Memory B cell (primary cell): ENCODE measurements at places on chromosomes 5 and 9.
A peak's percentile ranks its signal among the peaks of the same experiment; 100 is the strongest.

DNA sequence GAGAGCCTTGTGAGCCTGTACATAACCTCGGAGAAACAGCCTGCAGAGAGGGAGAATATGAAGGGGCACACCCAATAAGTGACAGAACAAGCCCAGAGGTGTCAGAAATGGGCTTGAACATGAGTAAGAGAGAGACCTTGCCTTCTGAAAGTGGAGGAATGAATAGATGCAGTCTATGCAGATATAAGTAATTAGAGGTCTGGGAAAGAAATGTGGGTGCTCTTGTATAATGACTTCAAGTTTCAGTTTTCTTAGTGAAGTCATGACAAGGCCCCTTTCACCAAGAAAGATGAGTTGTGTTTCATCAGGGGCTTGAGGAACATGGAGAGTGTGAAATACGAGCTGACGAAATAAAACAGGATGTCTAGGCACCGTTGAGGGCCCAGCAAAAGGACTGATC lies 15.1 kb downstream of the GRAMD2B start:
- DNase-seq, result no peak

GRCh38 chr5:113909782-113910181 lies 396.3 kb downstream of the YTHDC2 start:
- no peak for DNase-seq

DNA sequence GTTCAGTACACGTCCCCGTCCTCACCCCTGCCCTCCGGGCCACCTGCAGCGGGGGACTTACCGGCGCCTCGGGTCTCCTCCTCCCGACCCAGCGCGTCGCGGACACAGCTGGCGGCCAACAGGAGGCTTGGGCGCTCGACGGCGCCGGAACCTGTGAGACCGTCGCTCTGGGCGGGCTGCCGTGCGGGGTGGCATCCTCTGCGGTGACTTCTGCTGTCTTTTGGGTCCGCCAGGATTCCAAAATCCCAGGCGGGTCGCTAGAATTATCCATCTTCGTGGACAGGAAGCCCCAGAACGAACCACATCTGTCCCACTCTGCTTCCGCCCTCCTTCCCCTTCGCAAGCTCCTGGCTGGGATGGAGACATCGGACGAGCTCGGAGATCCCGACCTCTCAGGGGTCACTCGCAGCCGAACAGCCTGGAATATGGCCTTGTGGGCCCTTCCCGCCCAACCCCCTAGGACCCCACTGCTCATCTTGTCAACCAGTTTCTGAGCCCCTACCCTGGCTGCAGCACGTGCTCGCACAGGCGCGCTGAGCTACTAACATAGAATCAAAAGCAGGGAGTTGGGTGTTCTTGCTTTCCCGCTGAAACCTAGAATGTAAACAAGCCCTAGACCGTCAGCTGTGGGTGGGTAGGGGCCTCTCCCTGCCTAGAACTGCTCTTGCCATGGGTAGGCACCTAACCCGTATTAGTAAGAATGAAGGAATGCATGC lies 947 bp upstream of the MARCHF3 start:
- DNase-seq, result no peak

DNA sequence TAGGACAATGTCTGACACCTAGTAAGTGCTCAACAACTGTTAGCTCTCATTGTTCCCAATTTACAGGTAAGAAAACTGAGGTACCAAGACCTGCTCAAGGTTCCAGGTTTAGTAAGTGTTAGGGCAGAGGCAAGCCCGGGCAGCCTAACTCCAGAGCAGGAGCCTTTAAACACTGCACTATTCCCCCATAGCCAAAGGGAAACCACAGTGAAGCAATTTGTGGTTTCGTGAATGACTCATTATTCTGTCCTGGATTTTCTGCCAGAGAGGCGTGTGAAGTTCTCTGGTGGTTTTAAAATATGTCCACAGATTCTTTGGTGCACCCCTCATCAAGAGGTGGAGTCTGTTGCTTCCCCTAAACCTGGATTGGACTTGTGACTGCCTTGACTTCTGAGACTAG lies 1.0 kb upstream of the MCC start:
- no peak for DNase-seq

GRCh38 chr9:33147416-33148169 lies 19.5 kb downstream of the B4GALT1 start:
- no peak for DNase-seq

- DNase-seq, result no peak
Observed at GRCh38 chr5:10447041-10447440, 5.4 kb downstream of the ROPN1L start.

DNA sequence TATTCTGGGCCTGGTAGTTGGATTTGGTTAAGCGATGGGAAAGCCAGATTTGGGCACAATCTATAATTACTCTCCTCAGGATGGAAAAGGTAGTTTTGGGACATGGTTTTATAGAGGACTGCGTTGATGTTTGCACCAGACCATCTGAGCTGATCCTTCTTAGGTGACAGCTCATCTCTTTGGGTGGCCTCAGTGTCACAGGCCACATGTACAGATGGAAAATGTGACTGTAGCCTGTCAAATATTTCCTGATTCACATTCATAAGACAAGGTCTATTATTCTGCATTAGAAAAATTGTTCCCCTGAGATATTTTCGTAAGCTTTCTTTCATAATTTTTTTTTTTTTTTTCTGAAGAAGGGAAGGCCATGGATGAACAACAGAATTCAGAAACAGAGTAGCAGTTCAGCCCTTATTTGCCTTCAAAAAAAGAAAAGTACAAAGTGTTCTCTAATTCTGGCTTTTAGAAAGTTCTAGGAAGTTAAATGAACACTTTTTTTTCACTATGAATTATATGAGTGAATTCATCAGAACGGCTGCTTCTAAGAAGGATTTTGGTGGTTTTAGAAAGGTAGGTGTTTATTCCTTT lies 81.0 kb downstream of the NNT start:
- no peak for DNase-seq

DNA sequence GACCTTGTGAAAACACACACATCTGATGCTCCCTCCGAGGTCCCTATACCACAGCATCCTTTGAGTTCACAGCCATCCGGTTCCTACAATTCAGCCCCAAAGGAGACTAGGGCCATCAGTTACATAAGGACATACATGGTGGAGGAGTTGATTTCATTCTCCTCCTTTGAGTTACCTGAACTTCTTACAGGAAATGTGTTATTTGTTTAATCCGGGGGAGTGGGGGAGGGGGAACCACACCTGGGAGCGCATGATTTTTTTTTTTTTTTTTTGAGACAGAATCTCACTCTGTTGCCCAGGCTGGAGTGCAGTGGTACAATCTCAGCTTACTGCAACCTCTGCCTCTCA lies 30.7 kb downstream of the SEMA4D start:
- DNase-seq, result no peak

- no peak for DNase-seq
Observed at GRCh38 chr9:20760246-20760891, 76.3 kb downstream of the FOCAD start.

DNA sequence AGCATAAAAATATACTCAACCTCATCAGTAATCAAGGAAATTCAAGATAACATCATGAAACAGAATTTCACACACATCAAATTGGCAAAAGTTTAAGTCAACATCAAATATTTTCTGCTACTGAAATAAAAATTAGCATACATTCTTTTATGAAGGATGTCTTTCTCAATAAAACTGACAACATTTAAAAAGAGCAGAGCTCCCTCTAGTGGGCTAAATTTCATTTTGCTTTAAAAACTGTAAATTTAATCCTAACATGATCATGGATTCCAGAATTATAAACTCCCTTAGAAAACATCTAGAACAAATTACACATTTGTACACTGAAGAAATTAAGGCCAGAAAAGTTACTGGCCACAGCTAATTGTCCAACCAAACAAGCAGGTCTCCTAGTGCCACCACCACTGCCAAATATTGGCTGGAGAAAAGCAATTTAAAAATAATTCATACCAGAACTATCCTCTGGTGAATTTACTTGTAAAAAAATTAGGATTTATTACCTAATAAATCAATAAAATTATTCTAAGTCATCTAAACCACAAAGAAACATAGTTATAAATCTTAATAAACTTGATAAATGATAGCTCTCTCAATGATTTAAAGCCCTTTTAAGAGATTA lies 31.2 kb downstream of the DEPDC1B start:
- DNase-seq, result peak; percentile 25

DNA sequence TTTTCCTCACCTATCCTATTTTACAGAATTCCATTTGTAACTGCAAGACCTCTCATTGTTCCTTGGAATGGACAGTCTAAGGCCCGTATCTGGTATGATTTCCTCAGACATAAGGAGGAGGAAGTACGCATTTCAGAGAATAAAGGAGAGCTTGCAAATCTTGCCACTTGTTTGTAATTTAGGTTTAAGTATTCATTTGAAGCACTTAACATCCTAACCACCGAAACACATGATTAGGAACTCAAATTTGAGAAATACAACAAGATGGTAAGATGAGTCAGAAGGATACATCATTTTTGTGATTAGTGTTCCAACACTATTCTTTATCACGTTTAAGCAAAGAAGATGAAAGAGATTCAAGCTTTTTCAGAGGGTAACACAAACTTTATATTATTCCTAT lies 3.9 kb upstream of the ZCCHC9 start:
- no peak for DNase-seq

DNA sequence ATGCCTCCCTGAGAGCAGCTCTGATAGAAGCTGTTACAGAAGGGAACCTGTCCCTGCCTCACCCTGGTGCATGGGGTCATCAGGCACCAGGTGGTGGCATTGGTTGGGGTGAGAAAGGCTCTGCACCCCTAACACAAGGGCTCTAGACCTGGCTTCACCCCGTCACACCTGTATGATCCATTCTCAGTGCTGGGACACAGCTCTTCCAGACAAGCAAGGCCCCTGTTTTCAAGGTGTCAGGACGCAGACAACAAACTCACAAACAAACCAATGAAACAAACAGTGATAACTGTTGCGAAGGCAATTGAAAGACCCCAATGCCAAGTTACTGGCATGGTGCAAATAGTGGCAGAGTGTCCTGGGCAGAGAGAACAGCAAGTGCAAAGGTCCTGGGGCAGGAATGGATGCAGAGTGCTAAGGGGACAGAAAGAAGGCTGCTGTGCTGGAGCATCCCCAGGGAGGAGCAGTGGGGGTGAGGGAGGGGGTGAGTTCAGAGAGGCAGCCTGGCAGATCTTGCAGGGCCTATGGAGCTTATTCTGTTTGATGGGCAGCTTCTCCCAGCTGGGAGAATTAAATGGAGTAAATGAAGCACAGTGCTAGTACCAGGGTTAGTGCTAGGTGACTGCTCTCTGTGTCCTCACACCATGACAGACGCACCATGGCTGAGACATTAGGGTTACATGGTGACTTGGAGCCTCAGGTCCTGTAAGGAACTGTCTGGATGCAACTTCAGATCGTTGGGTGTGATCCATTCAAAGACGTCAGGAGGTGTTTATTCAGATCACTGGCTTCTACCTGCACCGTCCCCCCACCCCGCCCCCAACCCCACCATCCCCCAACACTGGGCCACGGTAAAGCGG lies 67.9 kb upstream of the UNC5A start:
- no peak for DNase-seq

GRCh38 chr5:38079620-38080402 lies 178.5 kb upstream of the EGFLAM start:
- DNase-seq, result no peak

DNA sequence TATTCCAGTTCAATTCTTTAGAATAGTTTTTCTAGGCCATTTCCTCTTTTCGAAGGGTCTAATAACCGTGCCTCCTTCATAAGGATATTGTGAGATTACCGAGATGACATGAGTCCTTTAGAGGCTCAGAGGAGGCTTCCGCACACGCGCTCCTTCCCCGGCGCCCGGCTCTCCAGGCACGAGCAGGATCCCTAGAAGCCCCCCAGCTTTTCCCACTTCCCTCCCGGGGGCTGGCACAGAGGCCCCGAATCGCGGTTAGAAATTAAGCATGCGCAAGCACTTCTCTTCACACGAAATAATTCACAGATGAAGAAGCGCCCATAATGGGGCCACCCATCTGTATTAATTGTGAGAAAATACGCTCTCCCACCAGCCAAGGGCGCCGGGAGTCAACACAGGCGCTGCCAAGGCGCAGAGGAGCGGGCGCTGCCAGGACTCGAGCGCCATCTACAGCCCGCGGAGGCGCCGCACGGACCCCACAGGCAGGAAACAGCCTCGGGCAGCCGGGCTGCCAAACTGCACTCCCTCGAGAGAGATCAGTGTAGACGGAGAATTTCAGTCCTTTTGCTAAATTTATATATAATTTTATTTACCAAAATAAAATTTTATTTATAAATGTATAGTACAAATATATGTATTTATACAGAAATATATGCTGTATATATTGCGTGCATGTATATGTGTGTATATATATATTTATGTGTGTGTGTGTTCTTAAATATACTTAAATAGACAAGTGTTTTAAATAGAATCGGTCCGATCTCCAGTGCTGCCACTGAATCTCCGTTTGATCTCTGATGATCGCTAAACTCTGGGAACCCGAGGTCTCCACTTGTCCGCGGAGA lies 258.1 kb upstream of the NFIL3 start:
- DNase-seq, result peak; percentile 67

DNA sequence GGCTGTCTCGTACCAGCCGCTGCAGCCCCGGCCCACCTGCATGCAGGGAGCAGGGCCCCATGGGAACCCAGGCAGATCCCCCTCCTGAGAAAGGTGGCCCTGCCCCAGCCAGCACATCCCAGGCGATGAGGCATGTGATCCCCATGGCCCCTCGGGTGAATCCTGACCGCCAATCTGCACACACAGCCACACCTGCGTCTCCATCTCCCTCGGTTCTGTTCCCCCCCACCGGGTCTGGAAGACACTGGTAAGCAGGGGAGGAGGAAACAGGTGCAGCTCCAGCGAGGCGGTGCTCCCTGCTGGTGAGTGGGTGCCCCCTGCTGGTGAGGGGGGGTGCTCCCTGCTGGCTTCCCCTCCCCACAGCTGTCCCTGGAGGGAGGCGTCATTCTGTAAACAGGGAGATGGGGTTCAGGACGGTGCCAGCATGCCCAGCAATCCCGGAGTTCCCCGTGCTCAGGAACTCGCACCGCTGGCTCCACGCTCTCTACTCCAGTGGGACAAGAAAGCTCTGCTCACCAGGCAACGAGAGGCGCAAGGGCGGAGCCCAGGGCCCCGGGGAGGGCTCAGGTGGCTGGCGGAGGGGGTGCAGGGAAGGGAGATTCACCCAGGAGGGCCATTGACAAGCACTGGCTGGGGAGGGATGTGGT lies 28.4 kb upstream of the SLC12A7 start:
- DNase-seq, result peak; percentile 75

DNA sequence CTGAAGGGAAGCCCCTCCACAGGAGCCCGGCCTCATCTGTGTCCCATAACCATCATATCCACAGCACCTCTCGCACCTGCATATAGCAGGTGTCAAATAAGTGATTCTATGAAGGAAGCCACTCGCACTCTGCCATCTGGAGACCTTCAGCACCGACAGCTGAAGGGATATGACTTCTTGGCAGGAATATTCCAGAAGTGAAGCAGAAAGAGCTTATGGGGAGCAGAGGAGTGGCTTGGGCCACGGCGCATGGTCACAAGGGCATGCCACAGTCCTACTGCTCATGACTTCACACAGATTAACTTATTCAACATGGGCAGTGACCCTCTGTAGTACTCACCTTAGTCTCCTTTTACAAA lies 80.9 kb downstream of the NSUN2 start:
- DNase-seq, result no peak
